ENCODE measurements at places on chromosomes 16 and 17. TPM values are rescaled to one million over a fixed set of nuclear protein-coding genes. Genes with fewer than 3 reads are reported as not detected.
A peak's percentile ranks its signal among the peaks of the same experiment; 100 is the strongest.

TMEM132E gene
- 0.17 TPM for total RNA-seq

CA7 gene
- total RNA-seq = not detected

DNA sequence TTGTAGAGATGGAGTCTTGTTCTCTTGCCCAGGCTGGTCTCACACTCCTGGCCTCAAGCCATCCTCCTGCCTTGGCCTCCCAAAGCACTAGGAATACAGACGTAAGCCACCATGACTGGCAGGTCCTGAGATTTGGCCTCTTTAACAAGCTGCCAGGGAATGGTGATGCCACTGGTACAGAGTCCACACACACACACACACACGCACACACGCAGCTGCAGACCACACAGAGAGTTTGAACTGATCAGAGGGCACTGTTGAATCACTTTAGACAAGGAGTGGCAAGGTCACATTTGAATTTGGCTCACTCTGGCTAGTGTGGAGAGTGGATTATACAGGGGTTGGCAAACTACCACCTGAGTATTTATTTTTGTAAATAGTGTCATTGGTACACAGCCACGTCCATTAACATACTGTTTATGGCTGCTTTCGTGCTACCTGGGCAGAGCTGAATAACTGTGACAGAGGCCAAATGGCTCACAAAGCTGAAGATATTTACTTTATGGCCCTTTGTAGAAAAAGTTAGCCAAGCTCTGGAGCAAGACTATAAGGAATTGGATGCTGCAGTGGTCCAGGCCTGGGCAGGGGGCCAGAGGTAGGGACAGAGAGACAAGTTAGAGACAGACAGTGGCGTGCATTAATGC lies 9.9 kb downstream of the ITPRIPL2 start:
- DNase-seq = no peak

CCDC40 gene
- 34.5 TPM for total RNA-seq

DNA sequence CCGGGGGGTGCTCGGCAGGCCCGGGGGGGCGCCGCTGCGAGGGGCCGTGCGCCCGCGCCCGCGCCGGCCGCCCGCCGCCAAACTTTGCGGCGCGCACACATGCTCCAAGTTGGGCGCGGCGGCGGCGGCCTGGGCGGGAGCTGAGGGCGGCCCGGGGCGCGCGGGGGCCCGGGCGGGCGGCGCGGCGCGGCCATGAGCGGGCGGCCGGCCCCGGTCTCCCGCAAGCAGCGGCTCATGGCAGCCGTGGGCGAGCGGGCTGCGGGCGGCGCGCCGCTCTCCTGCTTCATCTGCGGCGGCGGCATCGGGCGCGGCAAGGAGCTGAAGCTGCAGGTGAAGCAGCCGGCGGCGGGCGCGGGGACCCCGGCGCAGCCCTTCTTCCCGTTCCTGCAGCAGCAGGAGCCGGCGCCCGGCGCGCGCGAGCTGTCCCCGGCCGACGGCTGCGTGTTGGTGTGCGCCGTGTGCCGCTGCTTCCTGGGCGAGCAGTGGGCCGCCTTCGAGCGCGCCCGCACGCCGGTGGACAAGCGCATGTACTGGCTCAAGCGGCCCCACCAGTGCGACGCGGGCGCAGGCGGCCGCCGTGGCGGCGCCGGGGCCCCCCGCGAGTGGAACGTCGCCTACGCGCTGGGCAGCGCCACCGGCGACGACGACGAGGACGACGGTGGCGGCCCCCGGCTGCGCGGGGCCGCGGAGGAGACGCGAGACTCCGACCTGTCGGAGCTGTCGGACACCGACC lies 57.2 kb upstream of the CIBAR2 start:
- peak; percentile 56 for DNase-seq

GOT2 gene
- 29.4 TPM for total RNA-seq

DNA sequence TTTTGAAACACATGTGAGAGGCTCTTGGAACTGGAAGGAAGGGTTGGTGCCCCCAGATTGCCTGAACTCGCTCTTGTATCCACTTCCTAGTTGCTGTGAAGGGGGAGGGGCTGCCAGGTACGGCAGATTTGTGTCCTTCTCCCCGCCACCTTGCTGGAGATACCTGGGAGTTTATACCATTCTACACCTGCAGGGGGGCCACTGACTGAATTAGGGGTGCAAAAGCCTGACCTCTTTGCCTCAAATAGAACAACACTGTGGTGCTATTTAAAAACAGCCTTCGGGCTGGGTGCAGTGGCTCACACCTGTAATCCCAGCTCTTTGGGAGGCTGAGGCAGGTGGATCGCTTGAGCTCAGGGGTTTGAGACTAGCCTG lies 35.1 kb upstream of the IL34 start:
- no peak for DNase-seq

DNA sequence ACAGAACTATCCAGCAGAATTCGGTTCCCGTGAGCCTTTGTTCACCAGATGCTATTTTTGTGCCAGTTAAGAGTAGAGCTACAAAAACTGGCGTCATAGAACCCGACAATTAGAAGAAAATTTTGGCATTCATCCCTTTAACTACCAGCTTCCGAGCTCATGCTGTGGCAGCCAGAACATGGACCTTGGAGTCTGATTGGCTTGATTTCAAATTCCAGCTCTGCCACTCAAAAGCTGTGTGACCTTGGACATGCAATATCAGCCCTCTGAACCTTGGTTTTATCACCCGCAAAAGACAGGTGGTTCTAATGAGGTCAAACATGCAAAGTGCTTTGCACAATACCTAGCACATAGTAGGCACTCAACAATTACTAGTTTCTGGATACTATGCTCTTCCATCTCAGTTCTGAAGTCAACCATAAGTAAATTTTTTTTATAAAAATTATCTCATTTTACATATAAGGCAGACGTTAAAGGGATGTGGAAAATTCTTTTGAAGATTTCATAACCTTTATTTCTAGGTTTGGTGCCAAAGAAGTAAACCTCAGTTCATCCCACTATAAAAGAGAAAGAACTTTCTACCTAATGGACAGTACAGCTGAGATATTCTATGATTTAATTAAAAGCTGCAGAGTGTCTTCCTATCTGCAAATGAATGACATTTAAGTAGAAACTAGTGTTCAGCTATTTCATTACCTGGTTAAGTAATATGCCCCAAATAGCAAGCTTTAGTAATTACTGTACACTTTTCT lies 331.5 kb downstream of the HAPSTR1 start:
- no peak for DNase-seq

- DNase-seq = no peak
These were observed 105.1 kb upstream of the RPL38 start for GRCh38 chr17:74098136-74099024.

DNA sequence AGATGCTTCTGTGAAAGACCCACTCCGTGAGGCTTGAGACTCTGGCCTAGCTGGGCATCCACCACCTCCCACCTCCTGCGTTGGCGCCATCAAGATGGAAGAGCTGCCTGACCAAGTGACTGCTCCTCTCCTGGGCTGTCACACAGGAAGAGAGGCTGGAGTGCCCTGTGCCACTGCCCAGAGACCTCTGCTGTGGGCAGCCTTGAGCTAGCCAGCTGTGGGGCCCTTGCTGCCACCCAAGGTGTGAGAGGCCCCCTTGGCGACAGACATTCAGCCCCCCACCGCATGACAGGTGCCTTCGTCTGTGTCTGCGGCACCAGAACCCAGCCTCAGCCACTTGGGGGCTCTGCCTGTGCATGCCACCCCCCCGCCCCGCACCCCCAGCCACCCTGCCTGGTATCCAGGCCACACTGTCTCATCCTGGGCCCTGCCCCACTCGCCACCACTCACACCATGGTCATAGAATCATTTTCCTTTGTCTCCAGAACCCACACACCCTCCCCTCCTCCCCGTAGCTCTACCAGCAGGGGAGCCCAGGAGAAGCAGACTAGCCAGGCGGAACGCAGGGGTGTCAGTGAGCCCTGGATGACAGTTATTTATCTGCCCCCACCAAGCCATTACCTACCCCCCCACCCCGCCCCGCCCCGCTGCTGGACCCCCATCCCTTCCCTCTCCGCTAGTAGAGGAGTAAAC lies 120.9 kb upstream of the LHX1 start:
- DNase-seq = no peak

- DNase-seq = no peak
These were observed 7.3 kb downstream of the TADA2A start for GRCh38 chr17:37413875-37414519.

DNA sequence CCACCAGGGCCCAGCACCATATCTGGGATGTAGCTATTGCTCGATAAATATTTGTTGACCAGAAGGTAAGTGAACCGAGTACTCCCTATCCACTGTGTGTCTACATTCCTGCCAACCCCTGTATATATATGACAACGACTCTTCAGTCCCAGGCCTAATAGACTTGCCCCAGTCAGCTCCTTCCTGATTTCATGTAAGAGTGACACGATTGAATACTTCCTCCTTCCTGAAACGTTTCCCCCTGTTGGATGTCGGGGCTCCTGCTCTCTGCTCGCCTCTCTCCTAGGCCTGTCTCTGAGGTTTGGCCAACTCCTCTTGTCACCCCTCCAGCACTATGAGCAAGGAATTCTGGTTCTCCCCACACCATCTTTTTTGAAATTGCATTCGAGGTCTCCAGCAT lies 178.9 kb downstream of the PRKCA start:
- DNase-seq = no peak

DNA sequence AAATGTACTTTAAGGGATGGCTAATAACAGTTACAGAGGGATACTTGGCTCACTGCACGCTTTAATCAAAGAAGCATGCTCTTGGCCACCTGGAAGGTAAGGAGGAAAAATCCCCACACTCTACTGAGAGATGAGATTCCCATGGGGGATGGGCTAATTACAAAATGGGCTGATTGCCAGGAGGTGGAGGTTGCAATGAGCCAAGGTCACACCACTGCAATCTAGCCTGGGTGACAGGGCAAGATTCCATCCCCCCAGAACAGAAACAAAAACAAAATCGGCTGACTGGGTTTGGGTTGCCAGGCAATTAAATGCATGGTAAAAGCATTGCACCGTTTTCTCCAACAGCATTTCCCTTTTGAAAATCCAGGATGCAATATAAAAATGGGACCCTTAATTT lies 18.0 kb downstream of the N4BP1 start:
- DNase-seq = no peak

DNA sequence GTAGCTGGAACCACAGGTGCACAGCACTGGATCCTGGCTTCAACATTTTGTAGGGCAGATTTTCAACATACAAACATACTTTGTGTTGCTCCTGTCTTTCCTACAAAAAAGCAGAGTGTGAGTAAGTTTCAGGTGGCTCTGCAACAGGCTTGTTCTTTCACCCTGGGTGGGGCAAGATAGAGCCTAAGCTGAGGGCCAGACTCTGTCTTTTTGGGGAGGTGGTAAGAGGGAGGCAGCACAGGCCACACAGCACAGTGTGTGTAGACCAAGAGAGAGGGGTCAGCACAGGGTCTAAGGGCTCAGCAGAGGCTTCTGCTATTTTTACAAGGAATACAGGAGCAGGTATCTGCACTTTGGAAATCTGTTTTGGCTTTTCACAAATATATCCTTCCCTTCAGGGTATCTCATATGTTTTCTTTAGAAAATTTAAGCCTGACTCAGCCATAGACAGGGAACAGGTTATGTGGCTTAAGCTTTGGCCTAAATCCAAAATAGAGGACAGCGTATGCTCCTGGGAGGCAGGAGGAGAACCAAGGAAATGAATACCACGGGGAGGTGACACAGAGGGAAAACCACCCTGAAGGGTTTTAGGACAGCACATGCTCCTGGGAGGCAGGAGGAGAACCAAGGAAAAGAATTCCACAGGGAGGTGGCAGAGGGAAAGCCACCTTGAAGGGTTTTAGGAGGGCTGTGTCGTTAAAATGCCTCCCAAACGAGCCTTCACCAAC lies 21.6 kb downstream of the EMC8 start:
- no peak for DNase-seq

GRCh38 chr17:76716146-76716838 lies 5.5 kb upstream of the MXRA7 start:
- DNase-seq = peak; percentile 30

DNA sequence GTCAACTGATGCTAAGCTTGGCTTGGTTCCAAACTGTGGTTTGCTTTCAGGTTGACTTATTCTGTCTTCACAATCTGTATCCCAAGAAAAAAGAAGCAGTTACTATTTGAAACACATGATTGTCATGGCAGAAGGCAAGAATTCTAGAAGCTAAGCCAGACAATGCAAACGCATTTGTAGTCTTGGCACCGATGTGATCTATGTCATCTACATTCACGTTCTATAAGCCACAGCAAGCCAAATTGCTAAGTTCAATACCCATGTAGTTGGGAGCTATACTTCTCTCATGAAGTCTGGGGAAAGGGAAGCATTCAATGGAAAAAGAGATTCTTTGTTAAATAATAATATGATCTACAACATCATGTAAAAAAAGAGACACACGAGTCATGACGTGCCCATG lies 18.3 kb upstream of the KIF2B start:
- DNase-seq = no peak

GRCh38 chr16:77191259-77191969 lies 424 bp downstream of the MON1B start:
- DNase-seq = peak; percentile 29

DNA sequence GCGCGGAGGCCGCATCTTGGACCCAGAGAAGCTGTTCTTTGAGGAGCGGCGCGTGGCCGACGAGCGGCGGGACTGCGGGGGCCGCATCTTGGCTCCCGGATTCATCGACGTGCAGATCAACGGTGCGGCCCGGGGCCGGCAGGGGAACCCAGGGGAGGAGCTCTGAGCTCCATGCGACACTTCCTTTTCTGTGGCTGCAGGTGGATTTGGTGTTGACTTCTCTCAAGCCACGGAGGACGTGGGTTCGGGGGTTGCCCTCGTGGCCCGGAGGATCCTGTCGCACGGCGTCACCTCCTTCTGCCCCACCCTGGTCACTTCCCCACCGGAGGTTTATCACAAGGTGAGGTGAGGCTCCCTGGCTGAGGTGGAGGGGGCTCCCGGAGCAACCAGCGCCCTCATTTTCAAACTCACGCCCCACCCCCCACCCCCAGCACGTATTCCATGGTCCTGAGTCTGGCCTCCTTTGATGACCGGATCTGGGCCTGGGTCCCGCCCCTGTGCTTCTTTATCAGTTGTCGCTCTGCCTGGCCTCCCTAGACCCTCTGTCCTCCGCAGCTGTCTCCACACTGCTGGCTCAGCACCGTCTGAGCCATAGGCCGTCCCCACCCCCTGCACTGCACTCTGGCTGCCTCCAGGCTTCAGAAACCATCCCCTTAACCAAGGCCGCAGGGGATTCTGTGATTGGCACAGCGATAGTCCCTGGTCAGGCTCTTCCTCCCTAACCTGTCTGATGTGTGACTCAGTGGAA lies 787 bp downstream of the AMDHD2 start:
- DNase-seq = no peak
